ENCODE measurements at places on chromosomes 2 and 18.

- DNase-seq = no peak
These were observed 14.8 kb upstream of the GLI2 start for GRCh38 chr2:120720746-120721375.

GRCh38 chr2:172342611-172343010, 84.8 kb upstream of the ITGA6 start:
- no peak for DNase-seq

DNA sequence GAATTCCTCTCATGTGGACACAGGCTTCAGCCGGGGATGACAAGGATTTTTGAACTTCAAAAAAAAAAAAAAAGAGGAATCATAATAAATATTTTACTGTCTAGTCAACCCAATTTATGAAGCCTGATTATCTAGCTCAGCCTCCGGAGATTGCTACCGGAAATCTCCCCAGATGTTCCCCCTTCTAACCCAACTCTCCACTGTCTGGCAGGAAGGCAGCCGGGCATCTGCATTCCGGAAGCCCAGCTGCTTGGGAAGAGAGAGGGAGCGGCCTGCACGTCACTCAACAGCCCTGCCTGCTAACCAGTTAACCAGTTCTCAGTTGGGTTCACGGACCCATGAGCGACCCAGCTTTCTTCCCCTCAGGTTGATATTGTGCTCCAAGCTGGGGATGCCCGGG, 87.2 kb upstream of the POU3F3 start:
- no peak for DNase-seq

DNA sequence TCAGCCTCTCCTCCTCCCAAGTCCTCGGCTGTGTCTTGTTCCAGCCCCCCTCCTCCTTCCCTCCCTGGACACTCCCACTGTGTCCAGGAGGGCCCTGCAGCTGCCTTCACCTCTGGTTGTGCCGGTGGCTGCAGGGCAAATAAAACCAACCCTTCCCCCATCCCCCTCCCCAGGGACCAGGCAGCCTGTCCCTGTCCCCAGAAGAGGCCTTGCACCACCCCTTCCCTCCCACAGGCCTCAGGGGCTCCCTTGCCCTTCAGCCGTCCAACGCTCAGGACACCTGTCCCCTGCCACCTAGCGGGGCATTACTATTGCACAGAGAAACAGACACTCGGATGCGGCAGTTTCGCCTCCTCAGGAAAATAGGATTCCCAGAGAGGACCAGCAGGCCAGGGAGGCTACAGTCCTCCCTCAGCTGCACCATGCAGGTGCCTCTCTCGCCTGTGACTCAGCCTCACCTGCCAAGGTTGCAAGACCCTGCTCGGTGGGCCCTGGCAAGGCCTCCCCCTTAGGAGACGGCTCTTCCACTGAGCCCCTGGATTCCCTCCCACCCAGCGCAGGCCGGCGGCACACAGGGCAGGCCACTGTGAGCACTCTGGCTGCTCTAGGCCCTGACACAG, 5.5 kb upstream of the GPC1 start:
- DNase-seq = no peak

GRCh38 chr2:189360861-189361260, 80.4 kb upstream of the WDR75 start:
- no peak for DNase-seq

DNA sequence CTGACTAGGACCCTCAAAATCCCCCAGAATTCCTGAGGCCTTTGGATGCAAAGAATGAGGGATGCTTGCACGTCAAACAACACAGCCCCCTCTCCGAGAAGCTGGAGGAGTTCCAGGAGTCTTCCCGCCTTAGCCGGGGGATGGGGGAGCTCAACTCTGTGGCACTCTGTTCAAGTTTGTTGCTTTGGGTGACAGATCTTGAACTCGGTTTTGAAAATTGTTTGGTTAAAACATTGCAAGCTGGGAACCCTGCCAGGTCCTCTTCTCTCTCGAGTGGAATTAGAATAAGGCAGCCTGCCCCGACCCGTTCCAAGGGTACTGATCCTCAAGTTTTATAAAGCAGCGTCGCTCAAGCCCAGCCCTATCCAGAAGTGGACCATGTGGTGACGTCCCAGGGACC, 244.1 kb downstream of the LOXHD1 start:
- no peak for DNase-seq

GRCh38 chr2:155665704-155666103, 666.8 kb downstream of the NR4A2 start:
- DNase-seq = no peak

- no peak for DNase-seq
These were observed 36.3 kb downstream of the VWA3B start for GRCh38 chr2:98123286-98123685.

GRCh38 chr2:101082998-101083397, 68.2 kb downstream of the TBC1D8 start:
- DNase-seq = no peak

DNA sequence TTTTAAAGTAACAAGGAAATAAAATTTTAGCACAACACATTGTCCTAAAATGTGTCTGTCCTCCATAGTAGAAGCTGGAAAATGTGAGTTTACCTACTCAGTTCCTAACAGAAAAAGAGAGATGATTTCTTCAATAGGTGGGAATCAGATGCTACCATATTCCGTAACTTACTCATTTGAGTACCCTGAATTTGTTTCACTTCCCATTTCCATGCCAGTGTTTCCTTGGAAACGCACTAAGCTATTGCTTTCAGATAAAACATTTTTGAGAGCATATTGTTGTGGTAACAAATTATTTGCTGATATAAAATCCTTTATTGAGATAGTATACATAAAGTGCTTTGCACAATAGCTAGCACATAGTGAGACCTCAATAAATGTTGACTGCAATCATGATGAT, 137.5 kb upstream of the BARD1 start:
- DNase-seq = no peak

GRCh38 chr2:166805753-166806152, 82.5 kb upstream of the XIRP2 start:
- no peak for DNase-seq

DNA sequence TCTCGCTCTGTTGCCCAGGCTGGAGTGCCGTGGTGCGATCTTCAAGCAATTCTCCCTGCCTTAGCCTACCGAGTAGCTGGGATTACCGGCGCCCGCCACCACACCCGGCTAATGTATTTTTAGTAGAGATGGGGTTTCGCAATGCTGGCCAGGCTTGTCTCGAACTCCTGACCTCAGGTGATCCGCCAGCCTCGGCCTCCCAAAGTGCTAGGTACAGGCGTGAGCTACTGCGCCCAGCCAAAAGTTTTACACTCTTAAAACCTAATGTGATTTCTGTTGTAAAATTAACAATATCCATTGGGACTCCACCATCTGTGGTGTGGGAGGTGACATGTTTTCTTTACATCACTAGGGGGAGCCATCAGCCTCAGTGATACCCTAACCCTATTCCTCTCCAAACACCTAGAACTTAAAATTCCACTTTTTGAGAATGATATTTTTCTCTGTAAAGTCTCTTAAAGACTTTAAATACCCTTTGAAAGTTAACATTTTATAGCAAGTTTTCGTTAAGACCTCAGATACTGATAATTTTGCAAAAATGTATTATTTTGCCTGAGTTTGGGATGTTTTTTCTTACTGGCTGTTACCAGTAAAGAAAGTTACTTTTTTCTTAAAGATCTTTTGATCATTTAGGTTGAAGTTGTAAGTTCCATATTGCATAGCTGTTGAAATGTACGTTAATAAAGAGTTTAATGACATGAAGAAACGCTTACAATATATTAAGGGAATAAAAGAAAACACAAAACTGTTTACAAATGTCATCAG, 11.6 kb upstream of the EIF2AK2 start:
- DNase-seq = no peak

DNA sequence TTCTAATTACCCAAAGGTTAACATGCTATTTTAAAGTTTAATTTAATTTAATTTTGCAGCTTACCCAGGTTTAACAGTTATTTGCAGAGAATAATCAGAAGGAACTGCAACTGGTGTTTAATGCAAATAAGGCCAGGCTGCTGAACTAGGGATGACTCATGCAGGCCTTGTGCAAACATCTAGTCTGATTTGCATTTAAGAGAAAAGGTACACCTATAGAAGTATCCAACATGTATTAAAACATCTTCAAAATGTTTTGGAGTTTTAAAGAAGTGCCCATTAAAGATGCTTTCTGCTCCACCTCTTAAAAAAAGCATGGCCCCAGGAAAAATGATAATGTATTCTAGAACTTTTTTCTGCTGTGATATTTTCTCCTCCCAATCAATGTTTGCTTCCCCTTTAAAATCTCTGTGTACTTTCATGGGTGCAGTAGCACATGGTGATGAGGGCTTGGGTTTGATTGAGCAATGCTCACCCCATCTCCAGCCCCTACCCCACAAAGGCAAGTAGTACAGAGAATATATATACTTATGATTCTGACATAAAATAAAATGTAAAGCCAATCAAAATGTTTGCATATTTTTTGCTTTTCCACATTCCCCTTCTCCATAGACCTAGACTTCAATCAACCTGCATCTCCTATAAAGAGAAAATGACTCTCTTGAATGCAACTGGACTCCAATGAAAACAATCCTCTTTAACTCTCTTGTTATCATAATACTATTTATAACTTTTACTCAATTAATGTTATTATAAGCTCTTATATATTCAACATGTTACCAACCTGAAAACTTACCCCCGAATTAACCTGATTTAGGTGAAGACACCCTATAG, 54.1 kb downstream of the ATP8B1 start:
- DNase-seq = no peak

DNA sequence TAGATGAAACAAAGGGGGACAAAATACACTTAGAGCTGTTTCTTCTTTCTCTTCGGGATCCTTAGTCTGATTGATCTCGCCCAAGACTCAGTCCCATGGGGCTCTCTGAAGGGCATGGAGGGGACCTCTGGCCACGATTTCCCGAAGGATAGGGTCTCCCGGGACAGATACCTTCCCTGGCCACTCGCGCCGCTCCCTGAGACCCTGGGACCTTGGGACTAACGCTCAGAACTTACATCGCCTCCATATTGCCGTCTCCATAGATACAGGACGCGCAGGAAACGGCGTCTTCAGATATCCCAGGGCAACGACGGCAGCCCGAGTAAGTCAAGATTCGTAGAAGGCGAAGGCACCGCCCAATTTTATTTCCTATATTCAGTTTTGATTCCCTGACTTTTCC, at the start of gene CFAP65:
Gene CFAP65 (minus strand): TSS at position 265 of the 400 bp plus-strand sequence. CDS start 2,468 bp downstream, outside the sequence.
- no peak for DNase-seq

DNA sequence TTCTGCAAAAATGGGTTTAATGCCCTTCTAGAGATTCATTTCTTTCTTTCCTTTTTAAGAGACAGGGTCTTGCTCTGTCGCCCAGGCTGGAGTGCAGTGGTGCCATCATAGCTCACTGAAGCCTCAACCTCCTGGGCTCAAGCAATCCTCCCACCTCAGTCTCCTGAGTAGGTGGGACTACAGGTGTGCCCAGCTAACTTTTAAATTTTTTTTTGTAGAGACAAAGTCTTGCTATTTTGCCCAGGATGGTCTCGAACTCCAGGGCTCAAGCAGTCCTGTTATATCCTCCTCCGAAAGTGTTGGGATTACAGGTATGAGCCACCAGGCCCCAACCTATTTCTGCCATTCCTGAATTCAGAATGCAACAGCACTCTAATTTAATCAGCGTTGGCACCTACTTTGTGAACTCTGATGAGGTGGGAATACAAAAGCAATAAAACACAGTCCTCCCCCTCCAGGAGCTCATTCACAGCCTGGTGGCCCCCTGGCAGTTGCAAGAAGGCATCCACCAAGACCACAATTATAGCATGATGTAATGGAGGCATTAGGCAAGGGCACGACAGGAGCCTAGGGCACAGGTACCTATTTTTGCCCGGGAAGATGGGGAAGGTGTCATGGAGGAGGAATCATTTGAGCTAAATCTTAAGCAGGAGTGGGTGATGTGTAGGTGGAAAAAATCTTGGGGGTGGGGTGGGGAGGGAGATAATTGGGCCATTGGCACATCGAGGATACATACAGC, 5.1 kb downstream of the RHOB start:
- no peak for DNase-seq

DNA sequence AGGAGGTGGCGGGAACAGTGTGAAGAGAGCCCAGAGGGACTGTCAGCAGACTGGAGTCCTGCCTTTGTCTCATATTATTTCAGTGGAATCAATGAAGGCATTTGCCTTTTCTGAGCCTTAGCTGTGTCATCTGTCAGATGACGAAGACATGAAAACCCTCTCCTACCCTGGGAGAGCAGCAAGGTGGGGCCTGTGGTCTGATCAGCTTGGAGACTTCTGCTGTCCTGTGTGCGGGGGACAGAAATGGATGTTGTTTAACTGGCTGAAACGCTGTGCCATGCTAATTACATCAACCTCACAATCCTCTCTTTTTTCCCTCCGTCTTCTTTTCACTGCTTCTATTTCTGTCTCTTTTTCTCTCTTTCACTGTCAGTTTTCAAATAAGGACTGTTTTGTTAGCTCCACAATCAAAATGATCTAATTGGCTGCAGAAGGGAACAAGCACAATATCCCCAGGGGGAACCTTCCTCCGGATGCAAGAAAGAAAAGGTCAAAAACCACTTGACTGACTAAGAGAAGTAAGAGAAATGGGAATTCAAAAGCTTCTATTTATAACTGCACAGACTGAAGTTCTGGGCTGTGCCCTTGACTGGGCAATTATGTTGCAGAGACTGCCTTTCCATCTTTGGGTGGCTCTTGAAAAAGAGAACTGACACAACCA, 340.1 kb downstream of the CLIP4 start:
- no peak for DNase-seq

GRCh38 chr2:69499966-69500365, 62.7 kb upstream of the NFU1 start:
- no peak for DNase-seq

- DNase-seq = no peak
These were observed 837.7 kb downstream of the GALR1 start for GRCh38 chr18:78087338-78087737.

DNA sequence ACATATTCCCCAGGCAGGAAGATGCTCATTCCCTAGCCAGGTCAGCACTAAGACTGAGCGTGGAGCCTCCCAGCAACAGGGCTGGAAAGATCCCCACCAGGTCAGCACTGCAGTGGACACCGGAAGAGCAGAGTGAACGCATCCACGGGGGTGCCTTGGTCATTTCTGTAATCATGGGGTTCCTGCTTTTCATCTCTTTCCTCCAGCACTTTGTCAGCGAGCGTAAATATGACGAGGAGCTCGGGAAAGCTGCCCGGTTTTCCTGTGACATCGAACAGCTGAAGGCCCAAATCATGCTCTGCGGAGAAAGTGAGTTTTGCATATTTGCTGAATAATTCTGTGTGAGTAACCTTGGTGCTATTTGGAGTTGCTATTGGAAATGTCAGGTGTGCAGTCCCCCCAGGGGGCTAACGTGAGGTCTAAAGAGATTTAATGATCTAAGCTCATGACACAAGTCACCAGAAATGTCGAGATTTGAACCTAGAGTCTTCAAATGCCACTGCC, 40.1 kb downstream of the KCTD18 start:
- DNase-seq = no peak

DNA sequence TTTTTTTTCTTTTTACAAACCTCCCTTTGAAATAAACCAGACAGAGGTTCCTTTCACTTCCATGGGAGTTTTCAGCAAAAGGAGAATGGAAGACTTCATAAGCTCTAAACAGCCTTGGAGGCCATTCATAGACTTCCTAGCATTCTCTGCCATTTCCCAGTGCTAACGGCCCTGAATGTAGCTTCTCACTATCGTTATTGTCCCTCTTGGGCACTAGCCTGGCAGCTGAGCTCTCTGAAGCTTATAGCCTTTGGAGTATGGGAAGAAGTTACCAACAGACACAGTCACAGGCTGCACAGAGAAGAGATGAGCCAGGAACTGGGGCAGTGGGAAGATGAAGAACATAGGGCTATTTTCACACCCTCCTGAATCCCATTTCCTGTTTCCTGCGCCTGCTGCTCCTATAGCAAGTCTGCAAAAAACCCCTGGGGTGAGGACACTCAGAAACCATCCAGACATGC, 29.1 kb upstream of the EPC2 start:
- DNase-seq = no peak
